ENCODE measurements at places on chromosomes 13 and 19.

GRCh38 chr19:12757544-12758274 is 6.1 kb downstream of the BEST2 start:
- no peak for DNase-seq

GRCh38 chr13:31045286-31046081 is 113.0 kb downstream of the TEX26 start:
- peak; percentile 43 for DNase-seq

DNA sequence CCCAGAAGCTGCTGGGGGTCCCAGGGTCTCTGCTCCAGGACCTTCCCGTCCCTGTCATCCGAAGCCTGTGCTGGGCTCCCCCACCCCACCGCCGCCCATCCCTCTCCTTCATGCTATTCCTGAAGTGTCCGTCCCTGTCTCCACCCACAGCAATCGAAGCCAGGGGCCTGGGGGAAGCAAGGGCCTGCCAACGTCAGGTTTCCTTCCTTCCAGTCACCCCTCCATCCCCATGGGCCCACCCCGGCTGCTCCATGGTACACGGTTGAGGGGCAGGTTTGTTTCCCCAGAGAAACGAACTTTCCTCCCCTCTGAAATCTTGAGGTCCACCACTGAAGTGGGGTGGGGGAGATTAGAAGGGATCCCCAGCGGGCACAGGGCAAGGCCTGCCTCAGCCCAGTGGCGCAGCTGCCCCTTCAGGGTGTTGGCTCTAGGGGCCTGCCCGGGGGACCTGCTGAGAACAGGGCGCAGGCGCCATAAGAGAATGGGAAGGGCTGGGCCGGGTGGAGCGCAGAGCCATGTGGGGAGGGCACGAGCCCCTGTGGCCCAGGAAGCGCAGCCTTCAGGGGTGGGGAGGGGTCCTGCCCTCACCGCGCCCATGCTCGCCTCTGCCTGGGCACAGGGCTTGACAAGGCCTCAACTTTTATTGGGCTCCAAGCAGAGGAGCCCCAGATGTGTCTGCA is 16.1 kb downstream of the CEBPG start:
- DNase-seq: no peak

GRCh38 chr13:75473468-75473867 is 8.5 kb downstream of the TBC1D4 start:
- no peak for DNase-seq

GRCh38 chr13:75901501-75901900 is 265.4 kb downstream of the LMO7 start:
- no peak for DNase-seq

DNA sequence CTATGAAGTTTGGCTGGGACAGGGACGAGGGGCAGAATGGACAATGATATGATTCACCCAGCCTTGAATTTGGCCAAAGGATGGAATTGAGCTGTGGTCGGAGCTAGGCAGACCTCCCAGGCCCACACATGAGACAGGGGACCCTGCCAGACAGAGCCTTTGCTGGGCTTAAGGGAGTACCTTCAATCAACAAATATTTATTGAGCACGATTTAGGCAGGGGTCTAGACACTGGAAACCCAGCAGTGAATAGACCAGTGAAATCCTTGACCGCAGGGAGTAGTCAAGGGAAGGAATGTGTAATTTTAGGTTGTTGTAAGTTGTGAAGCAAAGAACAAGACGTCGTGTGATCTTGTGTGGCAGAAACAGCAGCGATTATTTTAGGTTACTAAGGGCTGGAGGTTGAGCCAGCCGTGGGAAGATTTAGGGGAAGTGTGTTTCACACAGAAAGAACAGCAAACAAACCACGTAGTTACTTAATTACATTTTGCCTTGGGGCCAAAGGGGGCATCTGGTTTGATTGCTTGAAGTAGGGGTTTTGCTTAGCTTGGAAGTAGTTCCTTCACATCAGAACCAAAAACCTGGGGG is 16.9 kb upstream of the AP1M2 start:
- DNase-seq: no peak

DNA sequence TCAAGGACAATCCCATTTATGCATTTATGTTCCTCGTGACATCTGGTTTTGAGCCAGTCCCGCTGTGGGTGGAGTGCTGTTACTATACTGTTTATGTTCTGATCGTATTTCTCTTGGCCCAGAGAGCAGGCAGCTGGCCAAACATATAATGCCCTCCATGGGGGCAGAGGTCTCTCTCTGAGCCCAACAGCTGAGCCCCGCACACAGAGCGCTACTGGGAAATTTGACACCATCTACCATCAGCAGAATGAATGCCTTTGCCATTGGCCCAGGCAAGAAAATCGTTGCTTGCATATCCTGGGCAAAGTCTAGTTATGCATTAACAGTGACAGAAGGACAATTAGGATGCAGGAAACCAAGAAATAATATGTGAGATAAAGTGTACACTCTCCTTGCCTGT is 126.8 kb upstream of the CACNA1A start:
- no peak for DNase-seq

- DNase-seq: no peak
Observed at GRCh38 chr13:76948149-76948548, at the start of gene ACOD1. ACOD1 (plus strand) TSS chr13:76948511; CDS start chr13:76948559, 48 bp downstream.

DNA sequence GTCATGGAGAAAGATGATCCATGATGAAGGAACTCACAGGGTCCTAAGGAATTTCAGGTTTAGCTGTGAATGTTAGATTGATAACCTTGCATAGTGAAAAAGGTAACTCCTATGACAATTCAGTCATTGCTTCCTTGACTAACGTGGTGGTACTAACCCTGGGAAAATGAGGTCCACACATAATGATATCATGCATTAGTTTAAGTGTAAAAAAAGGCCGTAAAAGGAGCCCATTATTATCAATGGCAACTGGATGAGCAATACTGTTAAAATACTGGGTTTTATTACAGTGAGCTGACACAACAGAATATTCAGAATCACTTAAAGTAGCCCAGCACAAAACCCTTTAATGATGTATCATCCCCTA is 515.4 kb downstream of the DCT start:
- DNase-seq: no peak

- DNase-seq: peak; percentile 98
Observed at GRCh38 chr19:33176670-33177416, 17.3 kb upstream of the LRP3 start.

DNA sequence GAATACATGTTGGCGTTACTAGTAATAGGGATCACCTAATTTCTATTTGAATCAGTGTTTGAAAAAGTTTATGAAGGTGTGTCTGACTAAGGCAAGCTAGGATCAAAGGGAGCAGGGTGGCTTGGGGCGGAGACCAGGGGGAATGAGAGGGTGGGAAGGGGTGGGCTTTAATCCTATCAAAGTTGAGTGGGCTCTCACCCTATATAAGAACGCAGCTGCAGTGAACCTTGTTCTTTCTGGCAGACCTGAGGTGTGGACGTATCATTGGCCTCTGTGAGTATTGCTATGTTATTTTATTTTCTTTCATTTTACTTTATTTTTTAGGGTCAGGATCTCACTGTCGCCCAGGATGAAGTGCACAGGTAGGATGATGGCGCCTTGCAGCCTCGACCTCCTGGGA is 37.4 kb downstream of the NLRP12 start:
- DNase-seq: no peak

GRCh38 chr13:66532845-66533244 is 697.3 kb downstream of the PCDH9 start:
- no peak for DNase-seq

DNA sequence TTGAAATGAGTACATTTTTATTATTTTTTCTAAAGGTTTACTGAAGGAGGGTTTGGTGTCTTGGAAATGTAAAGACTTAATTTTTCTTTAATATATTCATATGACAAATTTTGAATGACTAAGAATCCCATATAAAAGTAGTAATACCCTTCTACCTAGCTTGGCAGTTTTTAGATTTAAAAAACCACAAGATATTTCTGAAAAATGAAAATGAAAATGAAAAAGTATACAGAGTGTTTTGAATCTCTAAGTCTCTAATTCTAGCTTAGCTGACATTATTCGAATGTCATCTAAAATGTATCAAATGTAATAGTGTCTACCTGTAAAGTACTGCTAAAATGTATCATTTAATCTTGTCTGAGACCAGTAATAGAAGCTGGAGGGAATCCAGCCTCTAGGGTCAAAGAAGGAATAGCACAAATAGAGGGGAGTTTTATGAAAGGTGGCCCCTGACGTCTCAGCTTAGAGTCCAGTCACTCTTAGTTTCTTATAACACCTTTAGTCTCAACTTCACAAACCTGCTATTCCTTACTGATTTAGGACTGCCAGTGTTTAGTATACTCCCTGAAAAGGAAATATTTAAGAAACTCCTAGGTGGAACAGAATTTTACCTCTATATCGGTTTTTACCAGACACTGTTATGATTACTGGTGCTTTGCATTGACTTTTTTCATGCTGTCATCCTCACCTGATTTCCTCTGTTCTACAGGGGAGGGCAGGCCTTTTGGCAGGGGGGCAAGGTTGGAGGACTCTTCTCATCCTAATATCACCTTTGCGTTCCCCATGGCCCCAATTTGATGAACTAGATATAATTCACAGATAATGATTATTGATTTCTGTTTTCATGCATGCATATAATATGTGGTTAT is 16.2 kb upstream of the MIR17HG start:
- no peak for DNase-seq

DNA sequence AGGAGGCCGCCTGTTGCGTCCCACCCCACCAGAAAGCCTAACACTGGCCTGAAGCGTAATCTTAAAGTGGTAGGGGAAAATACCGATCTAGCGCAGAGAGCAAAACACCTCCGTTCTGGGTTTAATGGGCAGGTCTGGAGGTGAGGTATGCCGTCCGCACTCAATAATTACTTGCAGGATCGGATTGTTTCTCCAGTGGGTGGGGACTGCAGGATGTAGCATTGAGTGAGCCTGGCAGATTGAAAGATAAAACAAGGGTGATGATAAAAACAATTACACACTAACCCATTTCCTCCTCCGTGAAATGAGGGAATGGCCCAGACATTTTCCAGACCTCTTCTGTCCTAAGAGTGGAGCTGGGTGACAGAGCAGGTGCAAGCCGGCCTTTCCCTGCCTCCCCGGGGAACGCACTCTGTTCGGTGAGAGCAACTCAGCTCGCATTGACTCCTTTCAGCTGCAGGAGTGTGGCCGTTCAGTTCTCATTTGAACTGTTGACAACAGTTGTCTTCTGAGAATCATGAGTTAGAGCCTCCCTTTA is 110.2 kb upstream of the DOCK9 start:
- no peak for DNase-seq

- no peak for DNase-seq
Observed at GRCh38 chr13:114023716-114024602, 50.1 kb upstream of the C13orf46 start.

- DNase-seq: no peak
Observed at GRCh38 chr13:40779796-40780285, 8.9 kb upstream of the MRPS31 start.

DNA sequence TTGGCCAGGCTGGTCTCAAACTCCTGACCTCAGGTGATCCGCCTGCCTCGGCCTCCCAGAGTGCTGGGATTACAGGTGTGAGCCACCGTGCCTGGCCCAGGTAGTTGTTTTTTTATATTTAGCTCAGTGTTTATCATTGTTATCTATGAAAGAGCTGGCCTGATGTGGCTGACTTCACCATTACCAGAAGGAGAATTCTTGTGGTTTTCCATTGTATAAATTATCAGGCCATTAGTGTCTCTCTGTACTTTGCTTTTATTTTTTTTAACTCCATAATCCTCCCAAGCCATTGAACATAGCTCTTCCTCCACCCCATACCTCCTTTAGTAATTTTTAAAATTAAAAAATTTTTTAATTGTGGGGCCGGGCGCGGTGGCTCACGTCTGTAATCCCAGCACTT is 24.2 kb downstream of the CERS4 start:
- DNase-seq: no peak

Data from coronary artery (tissue), 2 donors.